ENCODE measurements at places on chromosomes 6 and 20.

DNA sequence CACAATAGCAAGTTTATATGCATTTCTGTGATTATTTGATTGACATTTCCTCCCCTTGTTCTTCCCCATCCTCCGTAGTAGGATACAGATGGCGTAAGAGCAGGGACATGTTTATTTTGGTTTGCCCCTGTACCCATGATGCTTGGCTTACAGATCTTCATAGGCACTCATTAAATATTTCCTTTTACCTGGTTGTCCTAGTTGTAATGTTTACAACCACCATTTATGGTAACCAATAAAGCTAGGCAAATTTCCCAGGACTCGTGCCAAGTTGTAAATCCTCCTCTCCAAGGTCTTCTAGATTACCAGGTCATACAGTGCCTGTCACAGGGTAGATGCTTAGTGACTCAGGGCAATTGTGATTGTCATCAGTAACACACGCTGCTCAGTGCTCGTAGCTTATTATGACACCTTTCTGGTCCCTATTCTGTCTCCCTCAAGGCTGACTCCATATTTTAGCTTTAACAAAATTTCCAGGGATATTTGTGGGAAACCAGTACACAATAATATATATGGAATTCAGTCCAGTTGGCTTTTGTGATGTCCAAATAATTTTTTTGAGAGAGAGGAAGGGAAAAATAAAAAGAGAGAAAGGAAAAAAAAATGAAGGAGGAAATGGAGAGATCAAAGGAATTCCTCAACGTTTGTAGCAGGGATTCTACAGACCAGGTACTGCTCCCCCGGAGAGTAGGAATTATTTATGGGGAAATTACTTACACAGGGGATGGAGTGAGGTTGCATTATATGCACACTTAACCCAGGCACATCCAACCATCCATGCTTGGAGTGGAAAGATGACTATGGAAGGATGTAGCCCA, 24.6 kb downstream of the CYP24A1 start:
- no peak for DNase-seq

- no peak for DNase-seq
Measured at GRCh38 chr6:43524483-43524961, 7.6 kb downstream of the POLR1C start.

GRCh38 chr20:13432126-13432525, 206.6 kb downstream of the TASP1 start:
- no peak for DNase-seq

DNA sequence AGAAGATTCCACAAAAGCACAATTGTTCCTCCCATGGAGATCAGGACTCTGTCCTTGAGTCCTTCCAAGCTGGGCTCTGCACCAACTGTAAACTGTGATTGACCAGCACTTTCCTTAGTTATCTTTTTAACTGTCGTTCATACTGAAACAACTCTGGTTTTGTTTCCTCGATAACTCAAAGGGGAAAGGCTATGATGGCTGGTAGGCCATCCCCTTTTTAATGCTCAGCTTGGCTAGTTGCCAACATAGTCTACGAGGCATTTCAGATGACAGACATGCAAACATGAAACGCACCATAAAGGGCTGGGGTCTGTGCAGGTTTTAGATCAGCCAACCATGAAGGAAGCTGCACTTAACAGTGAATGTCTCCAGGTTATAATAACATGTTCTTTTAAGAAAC, 497.1 kb upstream of the ARID1B start:
- DNase-seq: no peak

GRCh38 chr6:139485742-139486475, 111.5 kb upstream of the CITED2 start:
- no peak for DNase-seq

DNA sequence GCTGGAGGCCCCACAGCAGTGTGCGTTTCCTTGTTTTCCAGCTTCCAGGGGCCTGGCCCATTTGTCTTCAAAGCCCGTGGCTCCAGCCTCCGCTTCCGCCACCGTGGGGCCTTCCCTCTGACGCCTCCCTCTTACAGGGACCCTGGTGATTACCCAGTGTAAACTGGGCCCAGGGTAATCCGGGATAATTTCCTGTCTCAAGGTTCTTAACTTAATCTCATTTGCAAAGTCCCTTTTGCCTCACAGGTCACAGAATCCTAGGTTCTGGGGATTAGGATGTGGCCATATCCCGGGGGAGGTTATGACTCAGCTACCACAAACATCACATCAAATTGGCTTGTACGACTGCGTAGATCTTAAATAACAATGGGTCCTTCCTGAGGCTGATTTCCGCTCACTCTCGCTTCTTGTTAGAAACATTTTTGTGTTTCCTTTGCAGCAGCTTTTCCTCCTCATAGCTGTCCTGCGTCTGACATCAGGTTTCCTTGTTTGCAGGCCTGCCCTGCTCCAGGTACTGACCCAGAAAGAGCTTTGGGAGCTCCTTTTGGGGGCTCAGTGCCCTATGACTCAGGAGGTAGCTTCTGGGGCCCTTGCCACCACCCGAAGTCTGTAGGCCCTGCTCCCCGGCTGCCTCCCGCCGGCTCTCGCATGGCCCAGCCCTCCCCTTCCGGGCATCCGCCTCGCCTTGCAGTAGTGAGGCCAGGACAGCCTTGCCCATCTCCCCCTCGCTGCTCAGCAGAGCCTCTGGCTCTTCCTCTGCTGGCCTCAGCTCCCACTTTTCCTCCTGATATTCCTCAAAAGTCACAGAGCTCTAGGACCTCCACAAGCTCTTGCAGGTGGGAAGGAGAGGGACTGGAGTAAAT, 100.5 kb downstream of the ERMARD start:
- no peak for DNase-seq

Measured in stimulated activated CD8-positive, alpha-beta memory T cell treated with anti-CD3 and anti-CD28 coated beads, Interleukin-2, amount 100 ng/mL, for 1 hour (primary cell).